ENCODE measurements at places on chromosomes 1 and 21.
A peak's percentile ranks its signal among the peaks of the same experiment; 100 is the strongest.

DNA sequence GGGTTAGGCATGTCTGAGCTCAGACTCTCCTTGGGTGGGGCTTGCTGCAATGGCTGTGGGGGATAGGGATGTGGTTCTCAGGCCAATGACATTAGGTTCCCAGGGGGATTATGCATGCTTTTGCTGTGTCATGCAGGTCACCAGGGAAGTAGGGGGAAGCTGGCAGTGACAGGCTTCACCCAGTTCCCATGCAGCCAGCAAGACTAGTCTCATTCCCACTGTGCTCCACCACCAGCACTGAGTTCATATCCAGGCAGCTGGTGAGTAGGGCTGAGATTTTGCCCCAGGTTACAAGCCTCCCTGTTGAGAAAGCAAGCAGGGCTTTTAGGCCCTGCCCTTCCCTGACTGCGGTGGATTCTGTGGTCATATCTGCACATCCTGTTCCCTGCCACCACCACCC lies 32.1 kb upstream of the PLA2G5 start:
- peak; percentile 27 for DNase-seq

GRCh38 chr21:31875496-31876015 lies 2.7 kb downstream of the HUNK start:
- DNase-seq = no peak

DNA sequence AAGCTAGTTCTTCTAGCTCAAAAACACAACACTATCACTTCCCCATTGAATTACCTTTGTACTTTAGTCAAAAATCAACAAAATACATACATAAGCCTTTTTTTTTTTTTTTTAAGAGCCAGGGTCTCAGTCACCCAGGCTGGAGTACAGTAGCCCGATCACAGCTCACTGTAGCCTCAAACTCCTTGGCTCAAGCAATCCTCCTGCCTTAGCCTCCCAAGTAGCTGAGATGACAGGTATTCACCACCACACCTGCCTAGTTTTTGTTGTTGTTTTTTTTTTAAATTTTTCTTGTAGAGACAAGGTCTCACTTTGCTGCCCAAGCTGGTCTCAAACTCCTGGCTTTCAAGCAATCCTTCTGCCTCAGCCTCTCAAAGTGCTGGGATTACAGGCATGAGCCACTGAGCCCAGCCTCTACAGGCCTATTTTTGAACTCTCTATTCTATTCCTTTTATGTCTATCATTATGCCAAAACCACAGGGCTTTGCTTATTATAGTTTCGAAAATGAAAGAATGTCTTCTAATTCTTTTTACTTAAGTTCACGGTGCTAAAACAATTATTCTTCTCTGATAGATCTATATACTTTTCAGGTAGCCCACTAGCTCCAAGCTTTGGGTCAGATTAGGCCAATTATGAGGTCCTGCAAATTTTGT lies 29.6 kb downstream of the GPBP1L1 start:
- no peak for DNase-seq

DNA sequence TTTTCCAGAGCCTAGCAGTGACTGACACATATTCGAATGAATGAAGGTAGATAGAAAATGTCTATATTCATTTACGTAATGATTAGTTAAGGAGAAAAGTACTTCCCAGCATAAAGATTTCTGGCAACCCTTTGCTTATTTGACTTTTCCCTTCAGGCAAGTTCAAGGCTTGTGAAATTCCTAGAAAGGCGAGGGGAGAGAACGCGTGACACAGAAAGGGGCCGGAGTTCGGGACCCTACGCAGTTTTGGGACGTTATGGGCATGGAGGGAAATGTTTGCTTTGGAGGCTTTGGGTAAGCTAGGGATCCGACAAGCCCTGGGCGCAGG lies 472 bp upstream of the USP25 start:
- DNase-seq = peak; percentile 63

DNA sequence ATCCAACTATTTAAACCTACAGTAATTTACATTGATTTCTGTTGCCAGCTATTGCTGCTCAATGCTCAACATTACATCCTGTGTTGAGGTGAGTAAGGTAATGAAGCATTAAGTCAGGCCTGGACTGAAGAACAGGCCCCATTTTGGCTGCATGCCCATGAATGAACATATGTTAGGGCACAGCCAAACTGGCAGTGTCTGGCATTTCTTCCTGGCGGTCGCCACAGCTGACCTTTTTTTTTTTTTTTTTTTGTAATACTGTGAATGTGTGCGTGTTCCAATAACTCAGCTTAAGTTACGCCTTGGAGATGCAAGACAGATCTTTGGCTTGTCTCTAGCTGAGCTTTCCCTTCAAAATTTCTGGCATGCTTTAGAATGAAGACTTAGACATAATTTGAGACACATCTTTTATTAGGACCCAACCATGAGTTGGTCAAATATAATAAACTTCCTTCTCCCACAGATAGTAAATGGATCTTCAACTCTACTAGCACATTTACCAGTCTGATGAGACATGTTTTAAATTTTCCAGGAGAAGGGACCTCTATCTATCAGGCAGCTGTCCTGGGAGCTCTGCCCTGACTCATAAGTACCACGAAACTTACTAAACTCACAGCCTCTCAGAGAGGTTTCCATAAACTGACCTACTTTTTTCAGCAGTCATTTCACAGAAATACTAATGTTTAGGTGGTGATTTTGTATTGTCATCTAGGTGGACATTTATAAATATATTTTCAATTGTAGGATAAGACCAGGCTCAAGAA lies 341.1 kb upstream of the RUNX1 start:
- peak; percentile 89 for DNase-seq

GRCh38 chr1:114122941-114123618 lies 30.6 kb downstream of the SYT6 start:
- DNase-seq = peak; percentile 93

Measured in MCF 10A (cell line).